NCI-H226 (cell line): ENCODE measurements at places on chromosomes 5 and 9.

DNA sequence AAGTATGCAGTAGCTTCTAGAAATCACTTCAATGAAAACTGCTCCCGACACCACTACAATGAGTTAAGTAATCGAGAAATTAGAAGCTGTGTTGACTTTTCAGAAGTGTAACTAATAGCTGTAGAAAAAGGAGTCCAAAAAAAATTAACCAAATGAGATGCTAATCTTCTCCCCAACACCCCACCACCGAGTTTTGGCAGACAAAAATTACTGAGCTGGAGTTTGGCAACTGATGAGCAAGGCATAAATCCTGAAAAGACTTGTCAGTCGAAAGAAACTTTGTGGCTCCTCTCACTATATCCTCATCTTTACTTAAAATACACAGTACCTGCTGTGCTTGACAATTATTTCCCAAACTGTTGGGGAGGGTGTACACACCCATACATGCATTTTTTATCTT is 191.9 kb downstream of the EBF1 start:
- DNase-seq: no peak

DNA sequence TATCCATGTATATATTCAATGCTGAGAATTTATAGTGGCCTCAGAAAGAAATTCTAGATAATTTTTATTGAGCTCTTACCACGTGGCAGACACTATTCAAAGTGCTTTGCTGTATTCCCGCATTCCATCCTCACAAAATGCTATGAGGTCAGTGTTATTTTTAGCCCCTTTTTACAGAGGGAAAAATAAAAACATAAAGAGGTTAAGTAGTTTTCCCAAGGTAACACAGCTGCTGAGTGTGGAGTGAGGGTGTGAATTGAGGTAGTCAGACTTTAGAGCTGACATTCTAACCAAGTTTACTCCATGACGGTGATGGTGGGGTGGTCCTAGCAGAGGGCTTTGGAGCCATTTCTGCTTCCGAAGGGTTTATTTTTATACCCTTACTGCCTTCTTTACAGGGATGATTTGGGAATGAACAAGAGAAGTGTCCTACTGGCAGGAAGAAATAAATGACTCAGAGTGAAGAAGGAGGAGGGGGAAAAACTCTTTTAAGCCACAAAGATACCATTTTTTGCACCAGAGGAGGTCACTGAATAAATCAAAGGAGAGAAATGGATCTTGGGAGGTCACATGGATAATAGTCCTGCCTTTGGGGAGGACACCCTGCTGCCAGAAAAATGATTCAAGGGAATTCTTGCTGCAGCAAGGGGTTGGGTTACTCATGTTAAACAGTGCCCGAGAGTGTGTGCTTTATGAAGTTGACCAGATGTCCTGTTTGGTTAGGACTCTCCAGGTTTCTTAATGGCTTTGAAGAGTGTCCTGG is 76.1 kb downstream of the HMHB1 start:
- no peak for DNase-seq

GRCh38 chr5:68418201-68418600 is 202.6 kb downstream of the PIK3R1 start:
- no peak for DNase-seq

- DNase-seq: no peak
These were observed 21.9 kb downstream of the PTGS1 start for GRCh38 chr9:122392714-122393113.

GRCh38 chr5:28305891-28306290 is 1267.5 kb upstream of the CDH9 start:
- no peak for DNase-seq

- DNase-seq: no peak
These were observed 11.9 kb downstream of the UHRF2 start for GRCh38 chr9:6424940-6425339.

DNA sequence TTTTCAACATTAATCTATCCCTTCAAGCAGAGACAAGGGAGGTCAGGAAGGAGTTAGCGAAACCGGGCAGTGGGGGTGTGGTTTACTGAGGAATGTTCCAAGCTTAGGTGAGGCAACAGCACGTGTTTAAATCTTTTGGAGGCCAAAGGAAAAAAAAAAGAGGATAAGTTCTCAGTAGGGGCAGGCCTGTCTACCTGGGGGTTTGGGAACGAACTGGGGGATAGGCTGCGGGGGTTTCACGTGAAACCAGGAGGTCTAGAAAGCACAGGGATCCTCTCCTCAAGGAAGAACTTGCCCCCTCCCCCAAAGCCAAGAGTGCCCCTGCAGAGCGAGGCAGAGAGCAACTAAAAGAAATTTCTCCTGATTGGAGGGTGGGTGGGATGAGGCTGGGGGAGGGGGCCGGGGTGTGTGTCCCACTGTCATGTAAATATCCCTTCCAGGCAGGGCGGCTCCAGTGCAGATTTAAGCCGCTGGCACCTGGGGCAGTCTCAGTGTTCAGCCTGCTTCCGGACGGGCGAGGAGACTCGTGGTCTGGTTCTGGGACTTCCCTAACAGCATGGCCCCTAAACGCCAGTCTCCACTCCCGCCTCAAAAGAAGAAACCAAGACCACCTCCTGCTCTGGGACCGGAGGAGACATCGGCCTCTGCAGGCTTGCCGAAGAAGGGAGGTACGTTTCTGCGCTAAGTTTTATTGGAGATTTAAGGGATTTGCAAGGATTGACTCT is 5.5 kb upstream of the SET start:
- peak; percentile 87 for DNase-seq

DNA sequence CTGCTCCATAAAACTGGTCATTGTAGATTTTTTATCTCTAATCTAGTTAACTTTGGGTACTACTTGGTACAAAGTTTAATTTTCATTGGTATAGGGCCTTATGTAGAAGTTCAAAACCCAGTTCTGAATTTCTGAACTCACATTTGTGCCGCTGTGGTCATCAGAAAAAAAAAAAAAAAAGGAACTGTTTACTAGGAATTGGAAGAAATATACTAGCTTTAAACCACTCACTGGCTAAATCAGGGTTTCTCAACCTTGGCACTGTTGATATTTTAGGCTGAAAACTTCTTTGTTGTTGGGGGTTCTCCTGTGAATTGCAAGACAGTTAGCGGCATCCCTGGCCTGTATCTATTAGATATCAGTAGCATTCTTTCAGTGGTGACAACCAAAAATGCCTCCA is 4.1 kb upstream of the ZFYVE16 start:
- DNase-seq: no peak

DNA sequence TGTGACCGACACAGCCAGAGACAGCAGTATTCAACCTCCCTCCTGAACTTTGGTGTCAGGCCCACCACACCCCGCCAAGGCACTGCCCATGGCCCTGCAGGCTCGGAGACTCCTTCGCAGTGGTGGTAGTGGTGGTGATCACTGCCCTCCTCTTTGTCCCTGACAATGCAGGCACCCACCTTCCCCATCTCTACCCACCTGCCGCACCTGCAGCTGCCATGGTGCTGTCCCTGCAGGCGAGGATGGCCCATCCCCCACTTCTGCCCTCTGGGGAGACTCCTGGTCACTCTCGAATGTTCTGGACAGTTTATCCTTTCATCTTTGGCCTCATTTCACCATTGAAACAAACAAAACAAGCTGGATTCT is 4.4 kb upstream of the IL4 start:
- DNase-seq: no peak

DNA sequence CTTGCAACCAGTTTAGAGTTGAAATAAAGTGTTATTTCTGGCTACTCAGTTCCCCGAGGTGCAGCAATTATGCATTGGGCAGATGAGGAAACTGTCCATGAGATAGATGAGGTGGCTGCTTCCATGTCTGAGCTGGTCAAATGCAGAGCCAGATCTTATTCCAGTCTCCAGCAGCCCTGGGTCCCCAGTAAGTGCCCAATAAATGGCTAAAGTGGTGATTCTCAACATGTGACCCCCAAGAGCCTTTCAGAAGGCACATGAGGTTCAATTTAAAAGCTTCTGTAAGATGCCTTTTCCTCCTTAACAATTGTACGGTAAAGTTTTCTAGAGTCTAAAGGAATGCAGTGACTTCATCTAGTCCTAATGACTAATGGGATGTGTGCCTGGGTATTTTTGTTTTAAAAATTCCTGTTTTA is 17.5 kb downstream of the ATOX1 start:
- DNase-seq: peak; percentile 29

DNA sequence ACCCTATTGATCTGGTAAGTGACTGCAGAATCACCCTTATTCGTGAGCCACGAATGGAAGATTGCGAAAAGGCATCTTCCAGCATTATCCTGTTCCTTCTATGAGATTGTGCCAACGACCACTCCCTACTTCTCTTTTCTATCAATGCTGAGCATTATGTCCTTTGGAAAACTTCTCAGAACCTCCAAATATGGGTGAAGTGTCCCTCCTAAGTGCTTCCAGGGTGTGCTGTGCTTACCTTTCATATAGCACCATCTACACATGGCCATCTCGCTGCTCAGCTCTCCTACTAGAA is 14.7 kb upstream of the LCP2 start:
- no peak for DNase-seq

GRCh38 chr5:96195123-96195522 is 233.5 kb upstream of the ELL2 start:
- DNase-seq: peak; percentile 28

GRCh38 chr9:126033956-126034355 is 286.8 kb downstream of the PBX3 start:
- no peak for DNase-seq

GRCh38 chr5:97297063-97297703 is 114.1 kb upstream of the RIOK2 start:
- DNase-seq: no peak

DNA sequence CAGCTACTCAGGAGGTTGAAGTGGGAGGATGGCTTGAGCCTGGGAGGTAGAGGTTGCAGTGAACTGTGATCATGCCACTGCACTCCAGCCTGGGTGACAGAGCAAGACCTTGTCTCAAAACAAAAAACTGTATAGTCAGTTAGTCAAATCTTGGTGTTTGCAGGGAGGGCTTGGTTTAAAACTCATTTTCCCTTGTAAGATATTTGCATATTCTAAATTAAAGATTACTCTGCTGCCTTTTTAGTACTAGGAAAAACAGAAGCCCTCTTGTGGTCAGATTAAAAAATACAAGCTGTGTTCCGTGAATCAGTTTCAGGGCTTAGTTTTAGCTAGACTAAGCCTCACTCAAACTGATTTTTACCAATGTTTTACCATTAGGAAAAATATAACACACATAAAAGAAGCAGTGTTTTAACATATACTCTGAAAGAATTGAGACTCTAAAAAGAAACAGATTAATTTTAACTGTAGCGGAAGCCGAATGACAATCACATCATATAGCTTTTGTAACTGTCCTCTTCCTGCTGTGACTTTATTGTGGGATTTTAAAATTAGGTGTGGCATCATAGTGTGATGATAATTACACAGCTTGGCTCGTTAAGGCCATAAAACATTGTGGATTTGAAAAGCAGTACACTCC is 84.9 kb upstream of the BASP1 start:
- peak; percentile 14 for DNase-seq

GRCh38 chr5:139808481-139809330 is 13.1 kb downstream of the PSD2 start:
- peak; percentile 25 for DNase-seq

DNA sequence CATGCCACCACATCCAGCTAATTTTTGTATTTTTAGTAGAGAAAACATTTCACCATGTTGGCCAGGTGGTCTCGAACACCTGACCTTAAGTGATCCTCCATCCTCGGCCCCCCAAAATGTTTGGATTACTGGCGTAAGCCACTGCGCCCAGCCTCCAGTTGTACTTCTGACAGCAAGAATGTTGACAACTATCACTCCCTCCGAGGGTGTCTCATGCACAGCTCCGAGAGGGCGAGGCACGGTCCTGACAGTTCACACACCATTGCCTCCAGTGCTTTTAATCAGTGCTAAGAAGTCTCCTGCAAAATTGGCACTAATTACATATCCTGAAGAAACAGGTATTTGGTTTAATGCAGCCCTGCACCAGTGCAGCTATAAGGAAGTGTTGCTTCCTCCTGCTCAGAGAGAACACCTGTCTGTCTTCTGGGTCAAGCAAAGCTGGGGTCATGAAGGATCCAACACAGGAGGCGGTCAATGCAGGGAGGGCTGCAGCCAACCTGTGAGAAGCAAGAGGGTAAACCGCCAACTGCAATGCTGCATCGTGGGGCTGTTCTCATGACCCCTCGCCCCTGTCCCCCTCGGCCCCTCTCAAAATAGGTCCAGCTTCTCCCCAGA is 184.0 kb downstream of the MED10 start:
- no peak for DNase-seq

- no peak for DNase-seq
These were observed 39.9 kb upstream of the AKNA start for GRCh38 chr9:114427644-114428043.

GRCh38 chr9:105052346-105052745 is 124.4 kb upstream of the ABCA1 start:
- no peak for DNase-seq

DNA sequence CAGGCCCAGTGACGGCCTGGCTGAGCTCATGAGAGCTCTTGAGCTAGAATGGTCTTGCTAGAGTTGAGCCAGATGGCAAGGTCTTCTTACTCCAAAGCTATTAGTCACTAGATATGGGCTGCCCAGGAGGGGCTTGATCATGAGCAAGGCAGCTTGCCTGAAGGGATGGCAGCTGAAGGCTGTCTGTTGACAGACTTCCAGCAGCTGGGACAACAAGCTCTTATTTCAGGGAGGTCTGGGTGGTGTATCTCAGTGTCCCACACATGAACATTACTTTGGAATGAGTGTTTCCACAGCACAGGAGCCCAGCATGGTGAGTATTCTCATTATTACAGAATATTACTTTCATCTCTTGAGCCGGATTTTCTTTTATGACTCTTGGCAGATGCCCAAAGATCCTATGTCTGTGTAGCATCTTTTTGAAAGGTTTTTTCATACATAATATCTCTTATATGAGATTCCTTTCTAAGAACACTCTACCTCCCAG is 414.1 kb downstream of the ARHGEF28 start:
- DNase-seq: peak; percentile 85

DNA sequence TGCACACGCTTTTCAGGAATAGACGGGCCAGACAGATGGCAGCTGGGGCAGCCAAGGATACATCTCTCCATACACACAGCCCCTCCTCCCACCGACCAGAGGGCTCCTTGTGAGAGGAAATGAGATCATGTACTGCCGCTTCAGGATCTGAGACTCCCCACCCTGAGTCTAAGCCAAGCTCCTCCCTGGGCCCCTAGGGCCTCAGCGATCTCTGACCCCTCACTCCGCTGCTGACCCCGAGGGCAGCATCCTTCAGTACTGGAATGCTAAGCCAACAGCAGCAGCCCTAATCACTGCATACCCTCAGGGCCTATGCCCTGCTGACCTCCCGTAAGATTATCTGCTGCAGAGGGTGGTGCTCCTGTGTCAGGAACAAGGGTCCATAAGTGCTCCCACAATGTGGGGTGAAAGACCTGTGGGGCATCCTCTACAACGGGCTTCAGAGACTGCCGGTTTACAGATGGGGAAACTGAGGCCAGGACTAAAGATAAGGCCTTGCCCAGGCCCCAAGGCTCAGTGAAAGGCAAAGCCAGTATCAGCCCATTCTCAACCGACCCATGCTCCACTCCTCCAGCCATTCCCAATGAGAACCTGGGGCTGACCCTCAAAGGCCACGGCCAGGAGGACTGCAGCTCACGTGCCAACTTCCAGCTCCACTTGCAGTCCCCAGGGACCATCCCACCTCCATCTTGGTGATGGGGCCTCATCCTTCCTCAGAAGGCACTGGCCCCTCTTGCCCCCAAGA is 37.5 kb downstream of the BICD2 start:
- peak; percentile 36 for DNase-seq
